ENCODE measurements at places on chromosomes 1 and 21. TPM values are rescaled to one million over a fixed set of nuclear protein-coding genes. Genes with fewer than 3 reads are reported as not detected.
A peak's percentile ranks its signal among the peaks of the same experiment; 100 is the strongest.

The C1QC gene
- total RNA-seq = not detected

GRCh38 chr21:44377201-44377921 is 23.9 kb downstream of the TRPM2 start:
- no peak for DNase-seq

The CSF1 gene
- total RNA-seq = 4.2 TPM

DNA sequence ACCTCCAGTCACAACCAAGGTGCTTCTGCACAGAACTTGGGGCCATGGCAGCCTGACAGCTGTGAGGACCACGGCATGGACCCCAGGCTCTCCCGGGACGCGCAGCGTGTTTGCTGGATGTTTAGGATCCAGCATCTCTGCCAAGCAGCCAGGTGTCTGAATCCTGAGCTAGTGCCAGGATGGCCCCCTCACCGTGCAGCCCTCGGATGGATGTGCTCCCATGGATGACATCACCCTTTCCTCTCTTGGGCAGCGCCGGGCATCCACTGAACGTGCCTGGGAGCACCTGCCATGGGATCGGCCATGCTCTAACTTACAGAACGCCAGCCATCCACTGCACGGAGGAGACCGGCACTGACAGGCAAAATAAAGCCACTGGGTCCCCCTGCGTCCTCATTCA is 53.9 kb downstream of the PRDM15 start:
- no peak for DNase-seq

GRCh38 chr21:39845571-39846130 is 21.6 kb upstream of the PCP4 start:
- DNase-seq = no peak

The NTMT2 gene
- not detected for total RNA-seq

GRCh38 chr1:94329986-94330385 is 88.2 kb upstream of the ABCD3 start:
- DNase-seq = peak; percentile 76

The PTPN22 gene
- under 0.01 TPM for total RNA-seq

DNA sequence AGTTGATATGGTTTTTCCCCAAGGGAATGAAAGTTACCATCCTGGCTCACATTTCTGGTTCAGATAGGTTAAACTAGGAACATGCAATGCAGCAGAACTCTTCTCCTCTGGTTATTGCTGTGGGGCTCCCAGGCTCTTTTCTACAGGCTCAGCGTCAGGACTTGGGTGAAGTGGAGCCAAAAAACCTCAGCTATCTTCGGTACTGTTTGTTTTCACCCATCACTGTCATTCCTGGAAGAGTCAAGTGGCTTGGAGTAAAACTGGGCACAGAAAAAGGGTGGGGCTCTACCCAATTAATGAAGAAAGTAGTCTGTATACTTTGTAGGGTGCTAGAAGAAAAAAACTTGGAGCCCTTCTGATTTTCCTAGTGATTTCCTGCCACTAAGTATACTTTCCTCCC is 9.4 kb downstream of the WNT2B start:
- no peak for DNase-seq

DNA sequence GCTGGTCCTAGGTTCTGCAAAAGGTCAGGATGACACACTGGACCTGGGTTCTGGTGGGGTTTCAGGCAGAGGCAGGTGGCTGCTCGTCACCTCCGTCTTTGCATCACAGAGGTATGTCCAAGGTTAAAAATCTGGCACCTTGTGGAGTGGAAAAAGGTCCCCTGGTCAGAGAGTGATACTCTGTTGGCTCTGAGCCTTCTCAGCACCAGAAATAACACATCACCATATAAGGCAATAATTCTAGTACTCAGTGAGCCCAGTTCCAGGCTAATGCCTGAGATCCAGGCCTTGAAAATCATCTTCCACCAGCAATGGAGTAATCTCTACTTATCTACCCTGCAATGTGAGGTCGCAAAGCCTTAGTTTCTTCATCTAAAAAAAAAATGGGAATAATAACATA is 127.3 kb upstream of the C8B start:
- DNase-seq = no peak

DNA sequence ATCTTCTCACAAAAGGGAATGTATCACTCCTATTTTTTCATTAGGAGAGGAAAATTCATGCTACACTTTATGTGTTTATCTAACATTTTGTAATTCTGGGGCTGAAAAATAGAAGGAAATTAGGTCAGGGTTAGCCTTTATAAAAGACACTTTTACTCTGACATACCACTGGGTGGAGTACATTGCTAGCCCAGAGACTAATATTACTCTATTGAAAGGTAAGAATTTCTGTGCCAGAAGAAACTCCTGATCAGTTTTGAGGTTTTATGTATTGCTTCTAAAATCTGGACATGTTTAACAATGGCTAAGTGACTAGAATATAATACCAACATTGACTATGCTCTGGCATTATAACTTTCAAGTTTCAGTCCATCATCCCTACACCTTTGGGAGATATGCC is 724.6 kb downstream of the USP25 start:
- DNase-seq = peak; percentile 60

GRCh38 chr1:78210175-78210574 is 164.4 kb downstream of the GIPC2 start:
- no peak for DNase-seq

DNA sequence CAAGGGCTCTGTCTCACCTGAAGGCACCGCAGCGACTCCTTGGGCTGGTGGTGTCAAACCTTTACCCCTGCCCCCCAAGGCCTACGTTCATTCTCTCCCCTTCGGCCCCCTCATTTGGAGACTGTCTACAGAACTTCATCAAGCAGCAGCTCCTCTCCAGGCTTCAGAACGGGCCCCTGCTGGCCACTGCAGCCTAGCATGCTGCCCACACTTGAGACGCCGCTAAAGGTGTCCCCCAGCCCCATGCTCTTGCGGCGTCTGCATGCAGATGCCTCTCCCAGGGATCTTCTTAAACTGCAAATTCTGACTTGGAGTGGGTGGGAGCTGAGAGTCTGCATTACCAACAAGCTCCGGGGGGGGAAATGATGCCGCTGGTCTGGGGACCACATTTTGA is 104.2 kb downstream of the PRDM2 start:
- no peak for DNase-seq

- no peak for DNase-seq
These were observed 172.7 kb upstream of the FGGY start for GRCh38 chr1:59124166-59124565.

- DNase-seq = no peak
These were observed 113.0 kb upstream of the NR5A2 start for GRCh38 chr1:199914546-199914945.

The SPRR2B gene
- total RNA-seq = not detected

The MROH9 gene
- not detected for total RNA-seq

DNA sequence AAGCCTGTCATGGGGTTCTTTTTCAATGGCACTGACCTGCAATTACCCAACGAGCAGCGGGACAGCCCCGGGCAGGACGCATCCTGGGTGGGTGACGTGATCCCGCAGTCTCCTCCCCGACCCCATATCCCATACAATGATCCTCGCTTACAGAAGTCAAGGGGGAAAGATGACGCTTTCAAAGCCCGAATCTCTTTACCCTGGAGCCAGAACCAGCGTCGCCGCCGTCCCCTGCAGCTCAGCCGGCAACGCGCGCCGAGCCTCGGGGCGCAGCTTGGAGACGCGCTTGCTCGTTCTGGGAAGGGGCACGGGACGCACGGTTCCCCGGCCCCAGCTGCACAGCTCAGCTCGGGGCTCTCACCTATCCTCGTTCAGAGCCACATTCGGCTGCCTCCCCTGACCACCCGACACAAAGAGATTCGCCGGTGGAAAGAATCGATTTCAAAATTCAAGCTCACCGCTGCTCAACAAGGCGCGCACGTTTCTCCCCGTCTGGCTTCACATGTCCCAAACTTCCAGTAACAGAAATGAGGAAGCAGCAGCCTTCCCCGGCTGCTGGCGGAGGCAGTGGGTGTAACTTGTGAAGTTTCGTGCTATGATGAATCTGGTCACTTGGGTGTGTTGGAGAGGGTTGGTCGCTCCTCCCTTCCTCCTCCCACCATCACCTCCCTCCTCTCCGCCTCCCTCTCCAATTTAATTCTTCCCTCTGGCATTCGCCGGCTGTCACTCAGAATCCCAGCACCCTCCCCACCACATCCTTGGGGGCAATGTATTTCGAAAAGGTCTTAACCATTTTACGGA is at the start of gene TIAM1:
TSS of gene TIAM1 (minus strand) at position 582 of the 801 bp plus-strand sequence. CDS start 77,289 bp downstream, outside the sequence.
- DNase-seq = peak; percentile 21

The SPATA46 gene
- not detected for total RNA-seq

- no peak for DNase-seq
These were observed 9.4 kb downstream of the TIAM1 start for GRCh38 chr21:31334648-31335121.

DNA sequence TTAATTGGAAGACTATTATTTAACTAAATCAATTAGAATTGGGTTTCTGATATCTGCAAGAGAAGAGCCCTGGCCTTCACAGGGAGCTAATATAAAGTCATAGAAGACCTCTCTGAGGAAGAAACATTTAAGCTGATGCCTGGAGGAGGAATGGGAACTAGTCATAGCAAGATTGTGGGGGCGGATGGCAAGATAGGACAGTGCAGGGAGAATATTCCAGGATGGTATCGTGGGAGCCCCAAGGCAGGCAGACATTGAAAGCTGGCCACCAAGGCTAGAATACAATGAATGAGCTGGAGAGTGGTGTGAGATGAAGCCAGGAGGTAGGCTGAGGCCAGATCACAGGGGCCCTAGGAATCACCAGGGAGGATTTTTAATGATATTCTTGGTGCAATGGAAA is 20.8 kb upstream of the MYSM1 start:
- DNase-seq = no peak

GRCh38 chr1:150529017-150529416 is 13.5 kb downstream of the FALEC start:
- DNase-seq = peak; percentile 50

GRCh38 chr1:208110296-208110695 is 133.9 kb downstream of the PLXNA2 start:
- DNase-seq = no peak

DNA sequence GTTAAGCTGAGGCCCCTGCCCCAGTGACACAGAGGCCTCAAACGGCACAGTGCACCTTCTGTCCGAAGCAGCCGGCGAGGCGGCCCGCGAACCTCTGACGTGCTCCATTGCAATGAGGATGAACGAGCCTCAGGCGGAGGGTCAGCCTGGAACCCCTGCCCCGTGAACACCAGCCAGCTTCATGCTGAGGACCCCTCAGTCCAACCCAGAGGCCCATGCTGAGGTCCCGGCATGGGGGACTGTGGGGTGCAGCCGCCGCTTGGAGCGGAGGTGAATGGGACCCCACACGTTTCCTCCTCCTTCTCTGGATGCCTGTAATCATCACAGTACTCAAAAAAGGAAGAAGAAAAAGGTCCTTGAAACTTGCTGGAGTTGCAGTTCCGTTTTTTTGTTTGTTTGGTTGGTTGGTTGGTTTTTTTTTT is 62.1 kb downstream of the PRKCZ start:
- DNase-seq = no peak

DNA sequence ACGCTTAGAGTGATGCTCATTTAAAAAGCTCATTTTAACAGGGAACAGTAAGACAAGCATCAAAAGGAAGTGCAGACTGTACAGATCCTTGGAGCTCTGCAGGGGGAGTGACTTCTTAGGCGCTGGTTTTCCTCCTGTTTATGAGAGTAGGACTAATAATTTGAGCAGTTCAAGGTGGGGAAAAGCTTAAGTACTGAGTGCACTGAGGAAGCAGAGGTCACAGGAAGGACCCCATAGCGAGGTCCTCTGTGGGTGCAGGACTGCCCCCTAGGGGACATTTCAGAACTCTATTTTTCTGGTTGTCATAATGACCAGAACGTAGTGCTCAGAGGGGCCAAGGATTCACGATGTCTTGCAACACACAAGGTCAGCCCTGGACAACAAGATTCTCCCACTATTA is 112.1 kb downstream of the HLCS start:
- peak; percentile 57 for DNase-seq

DNA sequence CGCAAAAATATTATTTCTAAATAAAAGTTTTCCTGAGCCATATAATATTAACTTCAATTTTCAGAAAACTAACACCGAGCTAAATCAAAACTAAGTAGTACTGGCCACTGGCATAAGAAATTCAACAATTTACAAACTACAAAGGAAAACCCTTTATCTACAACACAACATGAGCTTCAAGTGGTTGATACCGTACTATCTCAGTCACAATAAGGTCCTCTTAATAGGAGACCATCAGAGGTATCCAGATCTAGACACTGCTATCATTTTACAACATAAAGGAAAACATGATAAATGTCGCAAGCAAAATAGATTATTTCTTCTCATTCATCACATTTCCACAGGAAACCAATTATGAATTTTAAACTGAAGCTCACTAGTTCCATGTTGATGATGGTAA is 39.5 kb downstream of the GATAD2B start:
- DNase-seq = no peak

DNA sequence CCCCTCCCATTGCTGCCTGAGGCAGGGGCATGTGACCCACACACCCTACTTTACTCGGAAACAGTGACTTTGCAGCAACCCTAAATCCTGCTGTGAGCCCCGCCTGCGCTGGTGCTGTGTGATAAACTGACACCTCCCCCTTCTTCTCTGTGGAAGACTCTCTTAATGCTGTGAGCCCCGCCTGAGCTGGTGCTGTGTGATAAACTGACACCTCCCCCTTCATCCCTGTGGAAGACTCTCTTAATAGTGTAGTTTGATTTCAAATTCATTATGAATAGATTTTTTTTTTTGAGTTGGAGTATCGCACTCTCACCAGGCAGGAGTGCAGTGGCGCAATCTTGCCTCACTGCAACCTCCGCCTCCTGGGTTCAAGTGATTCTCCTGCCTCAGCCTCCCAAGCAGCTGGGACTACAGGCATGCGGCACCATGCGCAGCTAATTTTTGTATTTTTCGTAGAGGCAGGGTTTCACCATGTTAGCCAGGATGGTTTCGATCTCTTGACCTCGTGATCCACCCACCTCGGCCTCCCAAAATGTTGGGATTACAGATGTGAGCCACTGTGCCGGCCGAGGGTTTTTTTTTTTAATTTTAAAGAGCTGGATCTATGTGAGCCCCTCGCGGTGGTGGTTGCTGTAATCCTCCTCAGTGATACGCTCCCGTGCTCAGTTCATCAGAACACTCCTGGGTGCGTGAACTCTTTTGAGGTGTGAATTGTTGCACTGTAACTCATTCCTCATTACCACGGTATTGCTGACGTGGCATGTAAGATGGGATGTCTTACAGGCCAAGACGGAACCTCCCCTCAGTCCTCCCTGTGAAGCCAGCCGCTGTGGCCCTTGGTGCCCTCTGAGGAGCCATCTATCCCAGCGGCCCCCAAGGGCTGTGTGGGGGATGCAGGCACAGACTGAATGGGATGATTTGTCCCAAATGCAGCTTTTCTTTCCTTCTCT is 60.3 kb downstream of the GALNT2 start:
- DNase-seq = no peak

- DNase-seq = no peak
These were observed 16.2 kb upstream of the MYOG start for GRCh38 chr1:203101813-203102634.

- DNase-seq = no peak
These were observed 233.5 kb downstream of the OMA1 start for GRCh38 chr1:58312971-58313563.

DNA sequence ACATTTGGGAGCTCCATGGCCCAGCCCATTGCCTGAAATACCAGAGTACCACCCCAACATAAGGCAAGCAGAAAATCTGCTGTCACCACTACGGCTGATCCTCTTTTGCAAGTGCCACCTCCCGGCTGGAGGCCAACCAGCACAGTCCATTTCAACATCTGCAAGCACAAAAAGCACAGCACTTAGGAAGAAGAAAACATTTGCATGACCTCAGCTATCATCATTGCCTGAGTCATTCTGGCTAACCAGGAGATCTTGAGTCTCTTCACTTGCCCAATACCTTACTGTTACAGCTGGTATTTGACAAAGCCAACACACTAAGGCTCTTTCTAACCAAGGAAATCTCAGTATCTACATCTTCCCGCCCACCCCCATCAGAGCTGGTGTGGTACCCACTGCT is 55.9 kb downstream of the NEK7 start:
- DNase-seq = no peak
